ENCODE measurements at places on chromosomes 6 and 20.
A peak's percentile ranks its signal among the peaks of the same experiment; 100 is the strongest.

- DNase-seq, result no peak
Measured at GRCh38 chr6:85078058-85078457, 313.7 kb upstream of the TBX18 start.

- DNase-seq, result no peak
Measured at GRCh38 chr6:138891255-138891986, 95.5 kb downstream of the ECT2L start.

DNA sequence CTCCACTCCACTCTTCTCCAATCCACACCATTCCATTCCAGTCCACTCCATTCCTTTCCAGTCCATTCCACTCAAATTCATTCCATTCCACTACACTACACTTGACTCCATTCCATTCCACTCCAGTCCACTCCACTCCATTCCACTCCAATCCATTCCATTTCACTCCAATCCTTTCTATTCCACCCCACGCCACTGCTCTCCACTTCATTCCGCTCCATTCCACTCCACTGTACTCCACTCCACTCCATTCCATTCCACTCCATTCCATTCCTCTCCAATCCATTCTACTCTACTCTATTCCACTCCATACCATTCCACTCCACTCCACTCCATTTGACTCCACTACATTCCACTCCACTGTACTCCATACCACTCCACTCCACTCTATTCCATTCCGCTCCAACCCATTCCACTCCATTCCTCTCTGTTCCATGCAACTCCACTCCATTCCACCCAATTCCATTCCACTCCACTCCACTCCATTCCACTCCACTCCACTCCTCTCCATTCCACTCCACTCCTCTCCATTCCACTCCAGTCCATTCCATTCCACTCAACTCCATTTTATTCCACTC is 23.4 kb upstream of the DEFB125 start:
- no peak for DNase-seq

DNA sequence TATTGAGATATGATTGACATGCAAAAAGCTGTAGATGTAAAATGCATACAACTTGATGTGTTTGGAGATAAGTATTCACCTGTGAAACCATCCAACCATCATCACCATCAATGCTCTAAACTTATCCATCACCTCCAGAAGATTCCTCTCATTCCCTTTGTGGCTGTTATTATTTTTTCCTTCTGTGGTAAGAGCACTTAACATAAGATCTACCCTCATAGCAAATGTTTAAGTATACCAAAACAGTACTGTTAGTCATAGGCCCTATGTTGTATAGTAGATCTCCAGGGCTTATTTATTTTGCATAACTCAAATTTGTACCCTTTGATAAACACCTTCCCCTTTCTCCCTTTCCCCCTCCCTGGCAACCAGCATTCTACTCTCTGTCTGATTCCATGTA is 31.2 kb upstream of the CCN6 start:
- no peak for DNase-seq

- DNase-seq, result no peak
Measured at GRCh38 chr20:23925789-23926525, 46.4 kb upstream of the CST5 start.

DNA sequence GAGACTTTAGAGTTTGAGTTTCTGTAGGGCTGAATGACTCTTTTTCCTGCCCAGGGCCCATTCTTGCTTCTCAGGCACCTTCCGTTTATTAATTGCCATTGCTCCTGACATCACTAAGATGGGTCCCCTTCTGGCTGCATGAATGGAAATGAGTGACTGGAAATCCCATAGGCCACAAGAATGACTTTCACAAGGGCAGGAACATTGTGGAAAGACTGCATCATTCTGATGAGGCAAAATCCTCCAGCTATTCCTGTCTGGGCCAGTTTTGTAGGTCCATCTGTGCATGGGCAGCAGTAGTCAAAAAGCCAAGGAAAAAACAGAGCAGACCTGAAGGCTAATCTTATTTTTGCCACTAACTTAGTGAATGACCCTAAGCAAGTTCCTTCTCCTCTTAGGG is 19.3 kb downstream of the TMEM74B start:
- DNase-seq, result no peak

- DNase-seq, result peak; percentile 61
Measured at GRCh38 chr6:87700397-87701343, 1.4 kb downstream of the AKIRIN2 start.

GRCh38 chr6:143158113-143158581 is 97.5 kb downstream of the AIG1 start:
- DNase-seq, result peak; percentile 63

GRCh38 chr6:41690541-41691330 is 44.7 kb downstream of the TFEB start:
- no peak for DNase-seq

- DNase-seq, result no peak
Measured at GRCh38 chr6:55276745-55277530, 50.3 kb upstream of the GFRAL start.

DNA sequence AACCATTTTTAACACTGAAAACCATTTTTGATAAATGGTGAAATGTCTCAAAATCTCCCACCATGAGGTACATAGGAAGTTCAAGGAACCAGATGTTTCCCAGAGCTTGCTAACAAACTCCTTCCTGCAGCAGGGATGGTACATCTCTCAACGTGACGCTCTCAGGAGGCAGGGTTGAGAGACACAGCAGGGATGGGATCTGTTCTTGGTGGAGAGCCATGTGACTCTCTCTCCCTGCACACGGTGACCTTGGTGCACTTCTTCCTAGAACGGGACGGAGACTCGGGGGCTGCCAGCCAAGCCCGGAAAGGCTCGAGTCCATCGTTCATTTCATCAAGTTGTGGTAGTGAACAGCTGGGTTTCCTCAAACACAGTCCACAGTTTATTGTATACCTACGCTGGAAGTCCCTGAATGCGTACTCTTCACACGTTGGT is 94.2 kb downstream of the FAM50B start:
- DNase-seq, result peak; percentile 9

DNA sequence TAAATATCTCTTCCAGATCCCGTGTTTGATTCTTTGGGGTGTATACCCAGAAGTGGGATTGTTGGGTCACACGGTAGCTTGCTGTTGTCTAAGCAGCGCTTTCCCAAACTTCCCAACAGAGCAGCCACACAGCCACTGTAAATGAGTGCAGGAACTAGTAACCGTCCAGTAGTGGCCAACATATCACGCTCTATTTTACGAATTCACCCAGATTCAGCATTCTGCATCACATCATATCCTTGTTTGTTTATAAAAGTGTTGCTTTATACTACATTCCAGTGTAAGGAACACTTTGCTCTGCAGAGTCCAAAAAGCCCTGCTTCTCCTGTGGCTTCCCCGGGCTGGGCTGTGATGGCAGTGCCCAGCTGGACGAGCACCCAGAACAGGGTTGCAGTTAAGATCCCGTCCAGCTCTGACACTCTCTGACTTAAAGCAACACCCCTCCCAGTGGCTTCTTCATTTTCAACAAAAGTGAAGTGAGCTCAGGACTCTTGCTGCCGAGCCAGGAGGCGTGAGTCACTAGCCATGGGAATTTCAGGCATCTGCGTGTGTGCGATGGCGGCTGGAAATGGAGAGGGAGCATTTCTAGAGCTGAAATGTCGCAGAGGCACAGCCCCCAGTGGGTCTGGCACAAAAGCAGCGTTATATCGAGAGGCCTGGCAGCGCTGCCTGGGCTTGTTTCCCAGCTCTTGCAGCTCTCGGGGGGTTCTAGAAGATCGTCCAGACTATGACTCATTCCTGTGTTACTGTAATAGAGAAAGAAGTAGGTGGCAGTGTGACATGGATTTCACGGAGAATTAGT is 216.3 kb upstream of the ECI2 start:
- DNase-seq, result no peak

GRCh38 chr6:140708441-140708840 is 1334.0 kb upstream of the CITED2 start:
- no peak for DNase-seq

DNA sequence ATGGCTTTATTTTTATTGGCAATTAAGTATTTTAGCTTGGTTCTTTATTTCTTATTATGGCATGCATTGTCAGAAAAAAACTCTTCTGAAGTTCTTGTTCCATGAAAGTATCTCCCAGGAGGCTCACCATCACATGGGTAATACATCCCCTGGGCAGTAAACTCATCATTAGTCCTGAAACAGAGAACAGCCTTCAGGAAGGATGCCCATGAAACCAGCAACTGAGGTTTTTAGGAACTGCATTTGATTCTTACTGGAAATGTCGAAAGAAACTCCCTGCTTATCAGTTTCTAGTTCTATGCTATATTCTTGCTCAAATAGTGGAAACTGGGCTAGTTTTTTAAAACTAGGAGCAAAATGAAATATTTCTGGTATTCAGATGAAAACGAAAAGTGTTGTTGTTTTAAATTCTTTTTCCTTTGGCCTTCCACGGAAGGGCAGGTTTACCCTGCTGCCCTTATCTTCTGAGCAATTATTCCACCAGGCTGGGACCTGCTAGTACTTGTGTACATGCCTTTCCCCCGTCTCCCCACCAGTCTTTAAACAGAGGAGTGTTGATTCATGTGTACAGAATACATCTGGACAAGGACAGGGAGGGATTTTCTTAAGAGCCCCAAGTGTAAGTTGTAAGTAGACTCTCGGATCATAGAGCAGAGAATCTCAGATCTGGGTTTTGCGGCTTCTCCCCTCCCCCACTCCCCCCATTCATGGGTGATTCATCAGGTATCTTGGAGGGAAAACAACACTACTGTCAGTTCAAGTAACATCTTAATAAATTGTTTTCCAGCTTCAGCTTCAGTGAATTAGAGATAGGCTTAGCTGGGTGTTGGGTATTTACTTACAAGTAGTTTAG is 81.5 kb downstream of the RTN4IP1 start:
- DNase-seq, result no peak

- no peak for DNase-seq
Measured at GRCh38 chr6:116087437-116088027, 13.1 kb upstream of the NT5DC1 start.

GRCh38 chr6:46781478-46782378 is 11.5 kb upstream of the MEP1A start:
- DNase-seq, result peak; percentile 85

DNA sequence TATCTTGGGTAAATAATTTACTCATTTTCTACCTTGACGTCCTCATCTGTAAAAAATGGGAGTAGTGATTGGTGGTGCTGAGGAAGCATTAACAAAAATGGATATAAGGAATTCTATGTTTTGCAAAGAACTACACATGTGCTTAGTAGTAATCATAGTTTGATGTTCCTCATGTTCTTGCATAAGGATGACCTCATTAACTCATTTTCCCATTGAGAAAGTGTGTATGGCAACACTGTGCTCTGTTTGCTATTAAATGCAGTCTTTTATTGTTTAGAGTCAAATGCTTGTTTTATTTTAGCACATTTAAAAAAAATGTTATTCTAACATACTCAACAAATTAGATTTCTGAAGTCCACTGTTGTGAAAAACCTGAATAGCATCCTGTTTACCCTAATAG is 211.2 kb upstream of the RSPO3 start:
- DNase-seq, result no peak

DNA sequence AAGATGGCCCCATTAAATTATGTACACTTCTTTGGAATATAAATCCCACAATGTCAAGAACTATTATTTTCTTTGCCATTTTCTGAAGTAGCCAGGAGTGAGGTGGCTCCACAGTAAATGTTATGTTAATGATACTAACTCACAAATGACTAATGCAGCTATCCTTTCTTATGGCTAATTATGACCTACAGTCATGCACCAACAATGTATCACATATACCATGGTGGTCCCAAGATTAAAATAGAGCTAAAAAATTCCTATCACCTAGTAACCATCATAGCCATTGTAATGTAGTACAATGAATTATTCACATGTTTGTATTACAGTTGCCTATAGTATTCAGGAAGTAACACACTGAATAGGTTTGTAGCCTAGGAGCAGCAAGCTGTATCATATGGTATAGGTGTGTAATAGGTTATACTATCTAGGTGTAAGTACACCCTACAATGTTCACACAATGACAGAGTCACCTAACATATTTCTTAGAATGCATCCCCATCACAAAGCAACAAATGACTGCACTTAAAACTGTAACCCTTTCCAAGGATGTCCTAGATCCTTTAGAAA is 15.3 kb downstream of the ECHDC1 start:
- DNase-seq, result no peak

- no peak for DNase-seq
Measured at GRCh38 chr20:24766143-24766527, 182.9 kb upstream of the CST7 start.

DNA sequence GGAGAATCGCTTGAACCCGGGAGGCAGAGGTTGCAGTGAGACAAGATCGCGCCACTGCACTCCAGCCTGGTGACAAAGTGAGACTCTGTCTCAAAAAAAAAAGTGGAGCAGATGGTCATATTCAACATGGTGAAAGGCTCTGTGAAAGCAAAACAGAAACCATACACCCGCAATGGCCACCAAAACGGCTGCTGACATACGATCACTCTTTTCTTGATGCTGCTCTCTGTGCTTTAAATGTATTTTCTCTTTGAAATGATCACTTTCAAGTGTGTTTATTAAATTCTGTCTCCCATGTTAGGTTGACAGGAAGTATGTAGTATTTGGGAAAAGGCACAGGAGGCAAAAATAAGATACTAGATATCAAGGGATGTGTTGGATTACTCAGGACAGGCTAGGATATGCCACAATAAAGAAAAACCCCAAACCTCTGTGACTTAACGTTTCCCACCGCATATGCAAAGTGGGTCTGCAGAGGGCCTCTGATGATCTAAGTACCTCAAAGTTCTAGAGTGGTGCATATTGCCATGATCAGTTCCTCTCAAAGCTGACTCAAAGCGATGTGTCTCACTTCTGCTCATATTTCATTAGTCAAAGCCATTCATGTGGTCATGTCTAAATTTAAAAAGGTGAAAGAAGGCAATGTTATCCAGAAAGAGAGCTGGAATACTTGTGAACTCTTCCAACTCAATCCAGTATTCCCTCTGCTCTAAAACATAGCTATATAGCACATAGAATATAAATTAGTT is 155.1 kb upstream of the SOX4 start:
- peak; percentile 41 for DNase-seq

- DNase-seq, result no peak
Measured at GRCh38 chr6:138726757-138727097, 46.8 kb upstream of the CCDC28A start.

- no peak for DNase-seq
Measured at GRCh38 chr6:69774740-69775584, 21.8 kb downstream of the LMBRD1 start.

- no peak for DNase-seq
Measured at GRCh38 chr20:59047938-59048680, 5.5 kb upstream of the PRELID3B start.

GRCh38 chr20:33653218-33653899 is 8.8 kb upstream of the C20orf144 start:
- peak; percentile 26 for DNase-seq

- DNase-seq, result no peak
Measured at GRCh38 chr6:70099732-70100131, 203.2 kb downstream of the COL9A1 start.

DNA sequence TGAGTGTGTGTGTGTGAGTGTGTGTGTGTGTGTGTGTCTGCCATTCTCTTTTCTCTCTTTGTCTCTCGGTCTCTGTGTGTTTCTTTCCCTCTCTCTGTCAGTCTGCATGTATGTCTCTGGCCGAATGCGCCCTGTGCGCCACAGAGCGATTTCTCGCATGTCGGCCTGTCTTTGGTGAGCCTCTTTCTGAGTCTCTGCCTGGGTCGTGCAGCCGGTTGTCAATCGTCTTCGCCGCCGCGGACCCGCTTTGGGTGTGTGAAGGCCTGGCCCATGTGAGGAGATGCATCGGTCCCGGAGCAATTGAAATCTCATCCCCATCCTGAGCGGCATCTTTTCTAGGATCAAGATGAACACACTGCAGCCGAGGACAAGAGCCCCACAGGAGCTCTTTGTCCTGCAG is 1567.2 kb upstream of the DEFB115 start:
- DNase-seq, result no peak

GRCh38 chr6:29696147-29697125 is 15.5 kb upstream of the ZFP57 start:
- peak; percentile 62 for DNase-seq

- no peak for DNase-seq
Measured at GRCh38 chr6:112743323-112743722, 396.2 kb downstream of the RFPL4B start.

All from suppressor macrophage (primary cell).